ENCODE measurements at places on chromosomes 16 and 17.

GRCh38 chr17:28949185-28950016 lies 1.9 kb downstream of the PHF12 start:
- peaks cover 46% of the 10 kb centered on the region for H3K4me1 ChIP-seq
- H3K27me3 ChIP-seq, result no peaks in the 10 kb centered on the region
- H3K36me3 ChIP-seq, result peaks cover 46% of the 10 kb centered on the region
- H3K27ac ChIP-seq, result peak overlapping the region; percentile 79

DNA sequence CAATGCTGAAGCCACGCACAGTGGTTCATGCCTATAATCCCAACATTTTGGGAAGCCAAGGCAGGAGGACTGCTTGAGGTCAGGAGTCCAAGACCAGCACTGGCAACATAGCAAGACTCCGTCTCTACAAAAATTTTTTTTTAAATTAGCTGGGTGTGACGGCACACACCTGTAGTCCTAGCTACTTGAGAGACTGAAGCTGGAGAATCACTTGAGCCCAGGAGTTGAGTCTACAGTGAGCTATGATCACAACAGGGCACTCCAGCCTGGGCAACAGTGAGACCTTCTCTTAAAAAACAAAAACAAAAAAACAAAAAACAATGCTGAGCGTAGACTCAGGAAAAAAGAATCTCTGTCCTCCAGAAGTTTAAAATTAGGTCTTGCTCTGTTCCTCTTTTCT lies 6.1 kb downstream of the GNA13 start:
- H3K27ac ChIP-seq, result no peak overlapping the region
- peaks cover 76% of the 10 kb centered on the region for H3K36me3 ChIP-seq
- no peak for DNase-seq
- H3K4me1 ChIP-seq, result peaks cover 64% of the 10 kb centered on the region
- H3K4me3 ChIP-seq, result no peak overlapping the region
- no peaks in the 10 kb centered on the region for H3K27me3 ChIP-seq

- H3K36me3 ChIP-seq, result peaks cover 8% of the 10 kb centered on the region
- peak overlapping the region; percentile 92 for H3K4me3 ChIP-seq
- H3K27me3 ChIP-seq, result no peaks in the 10 kb centered on the region
- H3K27ac ChIP-seq, result peak overlapping the region; percentile 96
Observed at GRCh38 chr17:45410144-45411091, 22.3 kb downstream of the ARHGAP27 start.

GRCh38 chr17:3998436-3998835 lies 34.2 kb upstream of the ATP2A3 start:
- no peak overlapping the region for H3K4me3 ChIP-seq
- H3K27me3 ChIP-seq, result no peaks in the 10 kb centered on the region
- H3K4me1 ChIP-seq, result no peaks in the 10 kb centered on the region
- DNase-seq, result no peak
- H3K27ac ChIP-seq, result no peak overlapping the region

GRCh38 chr17:562174-562573 lies 152.5 kb downstream of the VPS53 start:
- no peaks in the 10 kb centered on the region for H3K27me3 ChIP-seq
- no peak overlapping the region for H3K4me3 ChIP-seq
- peaks cover 39% of the 10 kb centered on the region for H3K36me3 ChIP-seq
- no peak for DNase-seq
- no peak overlapping the region for H3K27ac ChIP-seq

- H3K36me3 ChIP-seq, result peaks cover 23% of the 10 kb centered on the region
- H3K4me3 ChIP-seq, result no peak overlapping the region
- no peaks in the 10 kb centered on the region for H3K27me3 ChIP-seq
- DNase-seq, result peak; percentile 30
Observed at GRCh38 chr17:35117984-35118383, 1.7 kb downstream of the RAD51D start.

GRCh38 chr16:8173111-8173644 lies 417.1 kb downstream of the TMEM114 start:
- H3K27ac ChIP-seq, result no peak overlapping the region
- no peaks in the 10 kb centered on the region for H3K36me3 ChIP-seq
- H3K27me3 ChIP-seq, result no peaks in the 10 kb centered on the region
- no peak overlapping the region for H3K4me3 ChIP-seq

- no peak for DNase-seq
- no peak overlapping the region for H3K27ac ChIP-seq
- H3K36me3 ChIP-seq, result no peaks in the 10 kb centered on the region
- H3K27me3 ChIP-seq, result no peaks in the 10 kb centered on the region
Observed at GRCh38 chr17:72869630-72870029, 222.9 kb downstream of the SLC39A11 start.

DNA sequence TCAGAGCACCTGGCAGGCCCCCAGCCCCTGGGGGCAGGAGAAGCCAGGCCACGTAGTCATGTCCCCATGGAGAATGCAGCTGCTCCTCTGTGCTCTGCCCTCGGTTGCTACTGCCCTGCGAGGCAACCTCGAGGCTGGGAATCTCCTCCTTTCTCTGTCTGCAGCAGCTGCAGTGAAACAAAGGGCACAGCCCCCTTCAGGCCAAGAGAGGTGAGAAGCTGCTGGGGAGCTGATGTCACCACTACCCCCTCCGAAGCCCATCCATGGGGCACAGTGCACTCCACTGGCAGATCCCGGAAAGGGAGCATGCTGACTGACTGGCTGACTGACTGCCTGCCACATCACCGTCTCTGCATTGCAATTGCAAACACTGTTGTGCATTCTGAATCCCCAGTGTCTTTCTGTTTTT lies 103.7 kb downstream of the GRIN2A start:
- H3K27me3 ChIP-seq, result peaks cover 3% of the 10 kb centered on the region
- no peaks in the 10 kb centered on the region for H3K4me1 ChIP-seq
- H3K4me3 ChIP-seq, result no peak overlapping the region
- DNase-seq, result no peak

DNA sequence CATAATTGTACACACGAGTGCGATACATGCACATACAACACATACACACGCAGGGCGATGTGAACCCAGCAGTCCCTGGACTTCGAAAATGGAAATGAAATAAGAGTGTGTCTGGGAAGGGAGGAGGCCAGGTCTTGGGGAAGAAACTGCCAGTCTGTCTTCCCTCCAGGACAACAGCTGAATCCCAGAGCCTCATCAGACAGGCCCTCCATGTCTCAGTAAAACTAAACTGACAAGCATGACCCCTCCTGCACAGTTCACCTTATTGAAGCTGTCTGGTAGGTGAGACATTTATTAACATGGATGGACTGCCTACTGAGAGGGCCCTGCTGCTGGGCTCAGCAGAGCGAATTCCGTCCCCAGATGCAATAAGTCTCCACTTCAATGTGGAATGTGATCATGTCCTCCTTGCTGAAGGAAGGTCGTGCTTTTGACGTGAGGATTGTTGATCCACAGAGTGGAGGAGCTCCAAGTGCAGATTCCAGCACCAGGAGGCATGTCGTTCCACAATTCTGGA lies 117.4 kb downstream of the SOX9 start:
- no peaks in the 10 kb centered on the region for H3K4me1 ChIP-seq
- no peak overlapping the region for H3K27ac ChIP-seq
- H3K4me3 ChIP-seq, result no peak overlapping the region

GRCh38 chr16:86579268-86580062 lies 1.1 kb downstream of the FOXL1 start:
- no peak overlapping the region for H3K4me3 ChIP-seq
- H3K27me3 ChIP-seq, result no peaks in the 10 kb centered on the region
- no peaks in the 10 kb centered on the region for H3K4me1 ChIP-seq
- no peak for DNase-seq
- no peaks in the 10 kb centered on the region for H3K36me3 ChIP-seq

DNA sequence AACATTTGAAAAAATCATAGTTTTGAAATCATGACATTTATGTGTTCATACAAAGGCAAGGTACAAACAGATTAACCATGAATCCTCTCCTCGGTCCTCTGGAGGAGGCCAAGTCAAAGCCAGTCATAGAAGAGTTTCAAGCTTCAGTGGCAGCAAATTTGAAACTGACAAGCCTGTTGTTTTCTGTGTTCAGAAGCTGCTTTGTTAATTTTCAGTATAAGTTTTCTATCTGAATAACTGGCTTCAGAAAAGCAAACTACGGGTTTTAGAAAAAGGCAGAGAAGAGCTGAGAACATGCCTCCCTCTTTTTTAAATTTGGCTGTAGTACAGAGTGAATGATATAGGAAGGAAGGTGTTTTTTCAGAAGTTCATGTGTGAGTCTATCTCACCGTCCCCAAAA lies 79.6 kb upstream of the CLEC18B start:
- H3K4me3 ChIP-seq, result no peak overlapping the region
- peaks cover 15% of the 10 kb centered on the region for H3K36me3 ChIP-seq
- no peak for DNase-seq
- no peaks in the 10 kb centered on the region for H3K27me3 ChIP-seq
- no peaks in the 10 kb centered on the region for H3K4me1 ChIP-seq

DNA sequence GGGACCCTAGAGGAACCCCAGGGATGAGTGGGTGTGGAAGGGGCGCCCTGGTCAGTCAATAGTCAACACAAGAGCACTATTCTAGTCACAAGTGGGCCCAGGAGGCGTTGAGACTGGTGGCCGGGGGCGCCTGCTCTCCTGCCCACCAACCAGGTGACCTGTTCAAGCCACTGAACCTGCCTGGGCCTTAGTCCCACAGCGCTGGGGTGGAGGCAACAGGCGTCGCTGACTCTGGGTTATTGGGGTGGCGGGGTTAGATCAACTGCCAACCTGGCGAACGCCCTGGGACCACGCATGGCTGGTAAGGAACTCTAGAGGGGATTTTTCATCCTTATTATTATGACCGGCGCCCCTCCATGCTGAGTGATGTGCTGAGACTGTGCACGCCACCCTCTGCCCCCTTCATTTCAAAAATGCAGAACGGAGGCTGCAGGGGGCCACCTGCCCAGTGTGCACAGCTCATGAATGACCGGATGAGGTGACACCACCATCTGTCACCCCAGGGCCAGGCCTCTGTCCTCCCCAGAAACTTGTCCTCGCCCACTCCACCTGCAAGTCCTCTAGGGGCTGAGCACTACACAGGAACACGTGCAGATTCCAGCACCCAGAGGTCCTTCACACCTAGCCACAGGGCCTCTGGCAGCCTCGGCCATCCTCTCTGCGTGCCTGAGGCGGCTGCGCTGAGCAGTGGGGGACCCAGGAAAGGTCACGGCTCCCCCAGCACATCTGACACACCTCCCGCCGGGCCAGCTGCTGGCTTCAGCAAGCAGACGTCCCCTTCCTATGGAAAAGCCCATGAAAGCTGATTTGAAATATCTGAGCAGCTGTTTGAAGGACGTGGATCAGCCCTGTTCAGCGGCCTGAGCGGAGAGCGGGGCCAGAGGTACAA lies 51.6 kb upstream of the DNAH17 start:
- no peak overlapping the region for H3K4me3 ChIP-seq
- H3K36me3 ChIP-seq, result no peaks in the 10 kb centered on the region

- H3K4me3 ChIP-seq, result no peak overlapping the region
- H3K36me3 ChIP-seq, result no peaks in the 10 kb centered on the region
- H3K4me1 ChIP-seq, result peaks cover 22% of the 10 kb centered on the region
- DNase-seq, result no peak
- no peaks in the 10 kb centered on the region for H3K27me3 ChIP-seq
Observed at GRCh38 chr16:54173490-54173889, 113.1 kb downstream of the IRX3 start.

GRCh38 chr17:72699545-72699944 lies 392.9 kb downstream of the SLC39A11 start:
- H3K27me3 ChIP-seq, result no peaks in the 10 kb centered on the region
- DNase-seq, result no peak
- no peaks in the 10 kb centered on the region for H3K36me3 ChIP-seq
- no peaks in the 10 kb centered on the region for H3K4me1 ChIP-seq
- H3K27ac ChIP-seq, result no peak overlapping the region

DNA sequence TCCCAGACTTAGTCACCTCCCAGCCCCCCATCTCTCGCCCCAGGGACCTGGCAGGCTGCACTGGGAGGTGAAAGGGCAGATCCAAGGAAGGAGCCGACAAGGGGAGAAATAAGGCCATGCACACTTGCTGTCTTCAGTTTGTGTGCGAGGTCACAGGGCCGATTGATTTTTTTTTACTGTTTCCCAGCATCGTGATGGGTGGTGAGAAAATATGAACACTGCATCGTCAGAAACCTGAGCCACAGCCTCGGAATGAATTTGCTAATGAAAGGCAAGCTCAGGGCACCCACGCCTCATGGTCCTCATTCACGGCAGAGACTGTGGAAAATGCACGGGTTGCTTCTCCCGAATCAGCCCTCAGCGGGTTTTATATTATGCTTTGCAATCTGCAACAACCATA lies 98.0 kb downstream of the SOCS1 start:
- no peaks in the 10 kb centered on the region for H3K36me3 ChIP-seq
- no peak overlapping the region for H3K4me3 ChIP-seq
- no peak for DNase-seq

- no peaks in the 10 kb centered on the region for H3K27me3 ChIP-seq
- no peak overlapping the region for H3K4me3 ChIP-seq
- H3K36me3 ChIP-seq, result peaks cover 70% of the 10 kb centered on the region
- H3K4me1 ChIP-seq, result no peaks in the 10 kb centered on the region
Observed at GRCh38 chr17:59126809-59127417, 20.2 kb upstream of the TRIM37 start.

DNA sequence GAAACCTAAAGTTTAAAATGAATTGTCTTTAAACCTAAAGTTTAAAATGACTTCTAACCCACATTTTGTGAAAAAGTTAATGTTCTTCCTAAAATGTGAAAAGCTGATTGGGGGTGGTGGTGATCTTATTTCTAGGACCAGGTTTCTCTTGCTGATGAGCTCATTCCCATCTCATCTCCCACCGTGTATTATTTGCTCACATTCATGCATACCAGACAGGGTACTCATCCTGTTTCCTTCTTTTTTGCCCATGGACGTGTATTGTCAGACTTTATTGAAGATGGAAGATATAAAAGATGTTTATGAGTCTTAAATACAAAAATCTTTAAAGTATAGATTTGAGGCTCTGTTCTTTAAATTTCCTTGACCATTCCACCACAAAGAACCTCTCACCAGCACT lies 70.1 kb upstream of the MPHOSPH6 start:
- no peak for DNase-seq
- H3K36me3 ChIP-seq, result no peaks in the 10 kb centered on the region
- H3K27me3 ChIP-seq, result peaks cover 5% of the 10 kb centered on the region
- no peak overlapping the region for H3K27ac ChIP-seq
- no peak overlapping the region for H3K4me3 ChIP-seq
- no peaks in the 10 kb centered on the region for H3K4me1 ChIP-seq

GRCh38 chr16:3020604-3021448 lies 658 bp downstream of the TNFRSF12A start:
- no peaks in the 10 kb centered on the region for H3K27me3 ChIP-seq
- H3K4me1 ChIP-seq, result peaks cover 60% of the 10 kb centered on the region
- peaks cover 6% of the 10 kb centered on the region for H3K36me3 ChIP-seq
- DNase-seq, result no peak
- peak overlapping the region; percentile 50 for H3K27ac ChIP-seq
